AG04450 (cell line): ENCODE measurements at places on chromosomes 1 and 21.
A peak's percentile ranks its signal among the peaks of the same experiment; 100 is the strongest.

- DNase-seq, result no peak
Observed at GRCh38 chr1:113666126-113666525, 93.2 kb downstream of the PHTF1 start.

DNA sequence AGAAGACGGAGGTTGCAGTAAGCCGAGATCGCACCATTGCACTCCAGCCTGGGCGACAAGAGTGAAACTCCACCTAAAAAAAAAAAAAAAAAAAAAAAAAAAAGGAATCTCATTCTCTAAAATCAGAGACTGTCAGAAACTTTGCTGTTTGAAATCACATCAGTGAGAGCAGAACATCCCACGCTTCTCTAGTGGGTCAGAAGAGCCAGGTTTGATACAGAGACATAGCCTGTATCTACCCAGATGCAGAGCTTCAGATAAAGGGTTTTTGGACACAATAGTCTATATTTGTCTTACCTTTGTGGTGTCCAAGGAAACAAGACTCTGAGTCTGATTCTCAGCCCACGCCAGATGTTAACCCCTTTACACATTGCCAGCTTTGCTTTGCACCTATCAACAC is 19.6 kb downstream of the CELA3A start:
- no peak for DNase-seq

- DNase-seq, result no peak
Observed at GRCh38 chr1:183137782-183138181, 48.3 kb upstream of the LAMC2 start.

DNA sequence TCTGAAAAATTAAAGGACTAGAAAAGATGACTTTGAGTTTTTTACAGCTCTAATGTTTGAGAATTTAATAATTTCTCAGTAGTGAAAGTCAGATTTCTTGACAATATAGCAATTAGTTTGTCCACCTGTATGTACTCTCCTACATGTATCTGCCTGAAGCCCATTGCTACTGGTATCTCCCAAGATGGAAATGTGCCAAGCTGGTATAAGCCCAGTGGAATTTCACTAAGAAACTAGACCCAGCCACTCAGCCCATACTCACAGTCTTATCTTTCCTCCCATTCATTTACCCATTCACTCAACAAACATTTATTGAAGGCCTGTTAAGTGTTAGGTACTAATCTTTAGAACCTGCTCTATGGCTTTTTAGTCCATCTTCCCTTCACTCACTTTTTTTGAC is 21.6 kb upstream of the TRIM45 start:
- DNase-seq, result no peak

- no peak for DNase-seq
Observed at GRCh38 chr1:4964634-4965345, 310.4 kb downstream of the AJAP1 start.

- DNase-seq, result no peak
Observed at GRCh38 chr1:25661043-25661815, 44.6 kb downstream of the MAN1C1 start.

GRCh38 chr1:41664861-41665640 is 180.6 kb upstream of the EDN2 start:
- DNase-seq, result no peak

DNA sequence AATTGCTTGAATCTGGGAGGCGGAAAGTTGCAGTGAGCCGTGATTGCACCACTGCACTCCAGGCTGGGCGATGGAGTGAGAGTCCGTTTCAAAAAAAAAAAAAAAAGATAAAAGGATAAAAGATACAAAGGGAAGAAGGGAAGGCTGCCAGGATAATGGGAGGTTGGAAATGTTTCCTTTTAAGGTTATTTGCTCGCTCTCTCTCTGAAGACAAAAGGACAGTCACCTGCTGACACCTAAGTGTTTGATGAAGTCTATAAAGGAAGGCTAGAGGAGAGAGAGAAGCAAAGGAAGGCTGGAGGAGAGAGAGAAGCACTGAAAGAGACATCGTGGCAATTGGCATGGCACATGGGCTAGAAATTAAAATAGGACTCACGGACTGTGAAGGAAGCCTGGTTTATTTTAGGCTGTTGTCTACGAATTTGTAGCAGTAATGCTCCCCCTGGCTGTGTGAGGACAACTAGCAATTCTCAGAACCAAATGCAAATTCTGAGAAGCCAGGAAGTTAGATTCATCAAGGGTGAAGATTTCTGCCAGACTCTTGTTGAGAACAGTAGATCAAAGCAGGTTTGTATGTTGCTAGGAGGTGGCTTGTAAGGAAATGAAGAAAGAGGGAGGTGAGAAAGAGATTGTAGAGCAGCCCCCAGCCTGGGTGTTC is 154.2 kb downstream of the ZP4 start:
- DNase-seq, result no peak

GRCh38 chr1:64623750-64624191 is 121.1 kb upstream of the RAVER2 start:
- DNase-seq, result no peak

DNA sequence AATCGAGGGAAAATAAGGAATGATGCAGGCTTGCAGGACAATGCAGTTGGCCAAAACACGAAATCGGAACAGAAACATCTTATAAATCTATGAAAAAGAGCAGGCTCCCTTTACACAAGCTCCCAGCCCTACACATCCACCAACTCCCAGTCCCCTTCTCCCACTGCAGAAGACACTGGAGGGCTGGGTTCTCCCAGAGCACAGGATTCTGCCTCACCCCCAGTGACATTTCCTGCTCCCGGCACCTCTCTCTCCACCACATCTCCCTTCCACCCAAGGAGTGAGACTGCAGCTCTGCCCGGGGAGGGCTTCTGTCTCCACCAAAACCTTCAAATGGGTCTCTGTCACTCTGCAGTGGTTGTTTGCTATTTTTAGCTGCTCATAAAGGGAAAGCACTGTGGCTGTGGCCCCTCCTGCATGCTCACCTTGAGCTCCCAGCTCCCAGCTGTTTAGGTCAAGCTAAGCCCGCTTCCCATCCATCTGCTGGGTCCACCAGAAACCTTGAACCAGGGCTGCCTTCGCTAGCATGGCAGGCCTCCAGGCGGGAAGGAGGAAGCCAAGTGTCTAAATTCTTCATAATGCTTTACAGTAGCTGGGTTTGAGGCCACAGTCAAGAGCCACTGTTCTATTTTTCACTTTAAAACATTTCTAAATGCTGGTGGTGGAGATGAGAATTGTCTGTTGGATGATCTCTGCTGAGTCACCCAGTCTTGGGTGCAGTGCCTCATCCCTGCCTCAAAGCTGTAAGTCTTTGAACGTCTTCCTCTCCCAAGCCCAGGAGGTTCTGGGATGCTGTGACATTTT is 3.3 kb upstream of the C2CD2 start:
- peak; percentile 50 for DNase-seq
